ENCODE measurements at places on chromosomes 7 and 10. TPM values are rescaled to one million over a fixed set of nuclear protein-coding genes. Genes with fewer than 3 reads are reported as not detected.

- no peak for DNase-seq
Measured at GRCh38 chr10:71712572-71713134, 6.9 kb downstream of the C10orf105 start.

DNA sequence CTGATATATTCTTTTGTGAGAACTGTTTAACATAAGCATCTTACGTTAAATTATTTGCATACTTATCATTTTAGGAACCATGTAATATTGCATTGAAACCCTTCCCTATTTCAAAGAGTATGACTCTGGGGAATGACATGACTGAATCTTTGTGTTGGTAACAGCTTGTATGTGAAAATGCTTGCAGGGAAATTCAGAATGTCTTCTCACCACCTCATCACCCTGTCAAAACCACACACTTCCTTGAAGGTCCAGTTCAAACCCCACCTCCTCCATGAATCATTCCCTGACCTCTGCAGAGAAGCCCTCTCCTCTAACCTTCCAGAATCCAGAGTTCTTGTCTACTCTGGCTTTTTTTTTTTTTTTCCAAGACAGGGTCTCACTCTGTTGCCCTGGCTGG, 26.3 kb upstream of the NKX2-3 start:
- no peak for DNase-seq

- DNase-seq, result peak; percentile 74
Measured at GRCh38 chr7:73557397-73558257, at the start of gene BCL7B. Gene BCL7B, minus strand, starts transcription at chr7:73557690. Its CDS starts 112 bp downstream, at chr7:73557578.

DNA sequence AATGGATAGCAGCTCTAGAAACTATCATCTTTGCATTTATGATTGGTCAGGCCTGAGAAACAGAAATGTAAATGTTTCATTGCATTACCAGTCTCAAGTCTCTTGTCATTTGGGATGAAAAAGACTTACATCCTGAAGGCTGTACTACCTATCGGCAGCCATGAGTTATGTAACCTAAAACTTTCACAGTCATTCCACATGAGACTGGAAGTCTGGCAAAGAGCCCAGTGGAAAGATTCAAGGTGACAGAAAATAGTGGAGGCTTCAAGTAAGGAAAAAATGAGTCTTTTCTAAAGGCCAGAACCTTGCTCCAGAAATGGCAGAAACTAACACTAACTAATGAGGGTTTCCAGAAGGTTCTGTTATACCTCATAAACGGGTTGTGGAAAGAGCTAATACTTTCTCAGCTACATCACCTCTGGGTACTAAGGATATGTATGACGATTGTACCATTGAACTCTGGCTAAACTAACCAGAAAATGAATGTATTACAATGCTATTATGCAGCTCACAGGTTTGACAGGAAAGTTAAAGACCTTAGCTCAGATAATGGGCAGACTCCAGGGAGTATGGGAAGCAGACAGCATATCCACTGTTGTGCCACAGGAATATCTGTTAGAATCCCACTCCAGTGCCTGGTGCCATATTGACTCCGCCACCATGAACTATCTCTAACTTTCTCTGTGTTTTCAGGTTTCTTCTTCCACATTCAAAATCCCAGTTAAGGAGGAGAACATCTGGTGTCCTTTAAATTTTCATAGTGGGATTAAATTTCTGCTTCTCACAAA, 41.7 kb upstream of the DYNC1I1 start:
- DNase-seq, result peak; percentile 22

- no peak for DNase-seq
Measured at GRCh38 chr7:21850531-21851285, 95.0 kb downstream of the CDCA7L start.

DNA sequence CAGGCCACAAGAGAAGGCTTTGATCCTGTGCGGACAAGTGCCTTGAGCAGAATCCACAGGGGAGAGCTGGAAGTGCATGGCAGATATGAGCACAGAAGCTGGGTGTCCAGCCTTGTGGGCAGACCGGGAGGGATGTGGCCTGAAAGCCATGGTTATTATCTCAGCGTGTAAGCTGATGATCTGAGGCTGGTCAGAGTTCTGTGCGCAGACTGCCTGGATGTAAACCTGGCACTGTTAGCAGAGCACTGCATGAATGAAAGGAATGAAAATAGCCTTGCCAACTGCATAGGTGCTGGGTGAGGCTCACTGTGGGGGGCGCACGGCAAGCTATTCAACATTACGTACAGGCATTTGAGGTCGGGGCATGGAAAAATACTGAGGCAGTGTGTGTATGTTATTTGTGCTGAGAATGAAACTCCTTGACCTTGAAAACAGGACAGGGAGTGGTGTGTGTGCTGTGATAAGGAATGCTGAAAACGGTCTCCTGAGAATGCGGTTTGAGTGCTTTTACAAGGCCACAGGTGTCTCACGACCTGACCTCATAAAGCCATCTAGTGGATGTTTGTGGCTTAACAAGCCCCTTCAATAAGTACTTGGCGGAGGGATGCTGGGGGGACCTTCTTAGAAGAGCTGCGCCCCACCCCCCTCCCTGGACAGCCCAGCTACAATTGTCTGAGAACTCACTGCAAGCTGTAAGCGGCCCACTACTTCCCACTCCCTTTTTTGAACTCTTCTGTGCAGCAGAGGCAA, 18.7 kb downstream of the AKR1C1 start:
- DNase-seq, result peak; percentile 42

SLC39A12 gene
- total RNA-seq, result not detected

FAM25G gene
- not detected for total RNA-seq

NEUROG3 gene
- not detected for total RNA-seq

LFNG gene
- 11.5 TPM for total RNA-seq

CTAGE8 gene
- 0.92 TPM for total RNA-seq
